NCI-H2107 (cell line): ENCODE measurements at places on chromosomes 13 and 19.

- no peak for DNase-seq
These were observed 1308.2 kb downstream of the PCDH9 start for GRCh38 chr13:65921933-65922332.

DNA sequence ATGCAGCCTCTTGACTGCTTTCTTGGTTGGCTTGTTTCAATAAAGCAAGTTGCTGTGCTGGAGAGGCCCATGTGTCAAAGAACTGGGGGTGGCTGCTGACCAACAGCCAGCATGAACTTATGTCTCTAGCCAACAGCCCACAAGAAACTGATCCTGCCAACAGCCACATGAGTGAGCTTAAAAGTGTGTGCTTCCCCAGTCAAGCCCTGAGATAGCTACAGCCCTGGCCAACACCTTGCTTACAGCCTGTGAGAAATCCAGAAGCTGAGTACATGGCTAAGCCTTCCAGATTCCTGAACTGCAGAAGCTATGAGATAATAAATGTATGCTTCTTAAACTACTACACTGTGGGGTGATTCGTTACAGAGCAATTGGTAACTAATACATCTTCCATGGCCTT lies 38.9 kb upstream of the IPO5 start:
- DNase-seq = no peak

- no peak for DNase-seq
These were observed 9.2 kb downstream of the GPATCH1 start for GRCh38 chr19:33090179-33090578.

DNA sequence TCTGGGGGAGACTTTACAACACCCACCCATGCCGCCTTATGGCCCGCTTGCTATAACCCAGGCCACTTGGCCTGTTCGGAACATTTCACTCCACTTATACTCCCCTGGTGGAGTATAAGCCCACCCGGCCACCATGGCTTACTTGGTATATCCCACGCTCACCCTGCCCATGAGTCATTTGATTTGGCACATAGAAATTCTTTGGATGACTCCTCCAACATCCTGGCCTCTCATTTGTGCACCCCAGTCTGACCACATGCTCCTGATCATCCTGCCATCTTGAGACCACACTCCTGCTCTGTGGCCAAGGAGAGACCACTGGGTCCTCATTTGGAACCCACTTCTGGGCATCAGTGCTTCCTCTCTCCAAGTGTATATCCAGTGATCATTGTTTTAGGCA lies 5.2 kb downstream of the SPACA6 start:
- no peak for DNase-seq

DNA sequence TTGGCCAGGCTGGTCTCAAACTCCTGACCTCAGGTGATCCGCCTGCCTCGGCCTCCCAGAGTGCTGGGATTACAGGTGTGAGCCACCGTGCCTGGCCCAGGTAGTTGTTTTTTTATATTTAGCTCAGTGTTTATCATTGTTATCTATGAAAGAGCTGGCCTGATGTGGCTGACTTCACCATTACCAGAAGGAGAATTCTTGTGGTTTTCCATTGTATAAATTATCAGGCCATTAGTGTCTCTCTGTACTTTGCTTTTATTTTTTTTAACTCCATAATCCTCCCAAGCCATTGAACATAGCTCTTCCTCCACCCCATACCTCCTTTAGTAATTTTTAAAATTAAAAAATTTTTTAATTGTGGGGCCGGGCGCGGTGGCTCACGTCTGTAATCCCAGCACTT lies 24.2 kb downstream of the CERS4 start:
- no peak for DNase-seq

GRCh38 chr13:57716295-57716694 lies 84.8 kb downstream of the PCDH17 start:
- no peak for DNase-seq

DNA sequence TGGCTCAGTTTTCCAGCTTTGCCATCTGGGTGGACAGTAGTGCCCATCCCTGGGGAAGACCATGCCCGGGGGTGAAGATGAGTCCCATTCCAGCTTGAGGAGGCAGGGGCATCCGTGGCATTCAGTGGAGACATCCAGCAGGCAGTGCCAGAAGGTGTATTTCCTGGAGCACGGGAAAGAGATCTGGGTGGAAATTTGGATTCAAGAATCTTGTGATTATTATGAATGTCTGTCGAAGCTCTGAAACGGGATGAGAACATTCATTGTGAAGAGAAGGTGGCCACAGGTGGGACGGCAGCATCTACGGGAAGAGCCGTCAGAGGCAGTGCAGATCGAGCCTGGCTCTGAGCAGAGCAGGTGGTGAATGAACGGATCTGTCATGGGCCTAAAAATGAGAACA lies 167.3 kb upstream of the RNF113B start:
- no peak for DNase-seq

DNA sequence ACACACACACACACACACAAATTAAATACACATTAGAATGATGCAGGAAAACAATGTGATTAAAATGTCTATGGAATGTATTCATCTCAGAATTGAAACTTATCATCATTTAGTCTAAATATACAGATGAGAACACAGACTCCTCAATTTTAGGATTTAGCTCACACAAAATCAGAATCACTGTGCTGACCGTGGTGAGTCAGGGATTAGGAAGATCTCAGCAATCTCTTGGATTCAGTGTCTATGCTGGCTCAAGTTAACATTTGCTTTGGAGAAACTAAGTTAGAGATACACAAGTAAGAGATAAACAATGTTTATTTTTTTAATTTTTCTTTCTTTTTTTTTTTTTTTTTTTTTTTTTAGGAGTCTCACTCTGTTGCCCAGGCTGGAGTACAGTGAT lies 323.6 kb downstream of the KLF12 start:
- DNase-seq = no peak

DNA sequence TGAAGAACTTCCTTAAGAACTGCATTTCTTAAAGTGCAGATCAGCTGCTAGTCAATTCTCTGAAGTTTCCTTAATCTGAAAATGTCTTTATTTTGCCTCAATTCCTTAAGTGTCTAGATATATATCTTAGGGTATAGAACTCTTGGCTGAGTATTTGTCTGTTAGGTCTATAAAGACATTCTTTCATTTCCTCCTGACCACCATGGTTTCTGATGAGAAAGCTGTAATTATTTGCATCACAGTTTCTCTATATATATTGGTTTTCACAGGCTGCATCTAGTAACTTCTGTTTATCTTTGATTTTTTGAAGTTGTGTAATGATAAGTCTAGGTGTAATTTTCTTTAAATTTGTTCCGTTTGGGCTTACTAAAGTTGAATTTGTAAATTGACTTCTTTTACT lies 15.2 kb downstream of the NDFIP2 start:
- DNase-seq = no peak

DNA sequence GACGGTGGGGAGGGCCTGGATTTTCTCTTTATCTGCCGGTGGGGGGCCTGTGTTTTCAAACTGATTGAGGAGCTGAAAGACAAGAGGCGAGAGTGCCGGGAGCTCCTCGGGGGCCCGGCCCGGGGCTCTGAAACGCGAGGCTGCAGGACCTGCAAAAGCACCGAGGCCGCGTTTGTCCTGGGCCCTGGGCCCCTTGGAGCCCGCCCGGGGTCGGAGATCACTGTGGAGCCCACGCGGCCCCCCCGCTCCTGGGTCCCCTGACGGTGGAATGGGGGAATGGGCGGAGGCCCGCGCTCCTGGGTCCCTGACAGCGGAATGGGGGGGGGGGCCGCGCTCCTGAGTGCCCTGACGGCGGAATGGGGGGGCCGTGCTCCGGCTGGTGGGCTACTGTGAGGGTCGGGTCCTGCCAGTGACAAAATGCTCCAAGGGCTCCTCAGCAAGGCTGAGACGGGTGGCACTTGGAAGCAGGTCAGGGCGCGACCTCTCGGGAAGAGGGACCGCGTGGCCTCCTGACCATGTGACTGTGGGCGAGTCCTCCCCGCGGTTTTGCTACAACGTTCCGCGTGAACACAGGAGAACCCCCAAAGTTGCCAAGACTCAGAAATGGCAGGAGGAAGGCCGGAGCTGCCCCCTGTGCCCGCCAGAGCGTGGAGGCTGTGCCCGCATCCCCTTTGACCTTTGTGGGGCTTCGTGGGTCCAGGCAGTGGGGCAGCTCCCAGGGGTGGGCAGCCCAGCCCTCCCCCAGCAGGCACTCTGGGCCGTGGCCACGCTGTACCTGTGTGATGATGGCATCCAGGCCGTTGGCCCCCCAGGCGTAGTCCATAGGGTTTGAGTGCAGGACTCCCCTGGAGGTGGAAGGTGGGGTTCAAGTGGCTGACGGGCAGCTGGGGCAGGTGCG lies 9.5 kb downstream of the FGF22 start:
- no peak for DNase-seq

- no peak for DNase-seq
These were observed 218.9 kb upstream of the MAB21L1 start for GRCh38 chr13:35695448-35695770.

DNA sequence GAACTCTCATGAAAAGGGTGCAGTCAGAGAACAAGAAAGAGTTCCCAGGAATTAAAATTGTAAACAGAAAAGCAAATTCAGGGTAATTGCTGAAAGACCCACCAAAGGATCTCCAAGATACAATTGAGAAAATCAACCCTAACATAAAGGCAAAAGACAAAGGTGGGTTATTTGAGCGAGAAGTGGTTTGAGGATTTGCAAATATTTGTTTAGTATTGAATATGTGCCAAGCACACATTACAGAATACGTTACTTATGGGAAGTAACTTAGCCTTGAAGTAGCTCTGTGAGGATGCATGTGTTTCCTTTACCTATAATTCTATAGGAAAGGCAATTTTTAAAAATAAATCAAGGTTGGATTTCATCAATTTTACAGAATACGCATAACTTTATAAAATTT lies 10.0 kb upstream of the CEACAM21 start:
- no peak for DNase-seq

GRCh38 chr13:59201841-59202240 lies 961.9 kb downstream of the DIAPH3 start:
- DNase-seq = no peak

GRCh38 chr19:4284176-4284958 lies 5.3 kb downstream of the SHD start:
- no peak for DNase-seq

DNA sequence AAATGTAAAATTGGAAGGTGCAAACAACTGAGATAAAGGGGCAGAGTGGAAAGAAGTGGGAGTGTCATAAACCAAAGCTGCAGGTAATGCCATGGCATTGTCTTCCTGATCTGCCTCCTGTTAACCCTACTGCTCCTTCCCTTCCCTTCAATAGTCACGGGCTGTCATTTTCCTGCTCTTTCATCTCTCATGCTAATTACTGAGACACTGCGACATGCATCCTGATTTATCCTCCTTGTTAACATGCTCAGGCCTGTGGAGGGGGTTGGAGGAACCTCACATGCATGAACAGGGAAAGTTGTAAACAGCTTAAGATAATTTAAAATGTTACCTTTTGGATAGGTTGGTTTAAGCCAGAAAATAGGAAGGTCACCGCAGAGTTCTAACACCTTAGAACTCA lies 27.2 kb downstream of the CNMD start:
- no peak for DNase-seq

DNA sequence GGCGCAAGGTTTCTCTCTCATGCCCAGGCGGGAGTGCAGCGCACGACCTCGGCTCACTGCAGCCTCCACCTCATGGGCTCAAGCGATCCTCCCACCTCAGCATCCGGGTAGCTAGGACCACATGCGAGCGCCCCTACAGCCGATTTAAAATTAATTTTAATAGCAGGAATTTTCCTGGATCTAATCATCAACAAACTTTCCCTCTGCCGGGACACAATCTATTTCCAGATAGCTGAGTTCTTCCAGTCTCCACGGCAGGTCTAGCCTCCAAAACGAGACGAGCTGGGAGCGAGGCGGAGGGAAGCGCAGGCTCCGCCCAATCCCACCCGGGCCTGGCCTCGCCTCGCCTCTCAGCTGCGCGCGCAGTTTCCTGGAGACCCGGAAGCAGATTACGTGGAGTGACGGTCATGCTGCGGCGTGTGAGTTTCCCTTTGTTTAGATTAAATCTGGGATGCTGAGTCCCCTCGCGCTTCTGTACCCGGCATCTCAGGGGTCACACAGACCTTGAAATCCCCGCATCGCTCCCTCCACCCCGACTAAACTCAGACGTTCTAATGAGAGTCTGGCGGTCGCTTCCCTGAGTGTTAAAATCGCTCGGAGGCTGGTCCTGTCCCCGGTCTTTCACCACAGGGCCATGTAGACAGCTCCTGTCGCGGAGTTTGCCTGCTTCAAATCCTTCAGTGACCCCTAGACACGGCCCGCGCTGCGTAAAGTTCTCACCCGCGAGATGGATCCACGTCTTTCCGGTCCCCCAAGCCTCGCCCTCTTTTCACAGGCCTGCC lies at the start of gene ZNF880:
Gene ZNF880, plus strand, starts transcription at position 365 of the 782 bp plus-strand sequence. Its CDS starts 43 bp downstream, at position 408.
- peak; percentile 12 for DNase-seq

DNA sequence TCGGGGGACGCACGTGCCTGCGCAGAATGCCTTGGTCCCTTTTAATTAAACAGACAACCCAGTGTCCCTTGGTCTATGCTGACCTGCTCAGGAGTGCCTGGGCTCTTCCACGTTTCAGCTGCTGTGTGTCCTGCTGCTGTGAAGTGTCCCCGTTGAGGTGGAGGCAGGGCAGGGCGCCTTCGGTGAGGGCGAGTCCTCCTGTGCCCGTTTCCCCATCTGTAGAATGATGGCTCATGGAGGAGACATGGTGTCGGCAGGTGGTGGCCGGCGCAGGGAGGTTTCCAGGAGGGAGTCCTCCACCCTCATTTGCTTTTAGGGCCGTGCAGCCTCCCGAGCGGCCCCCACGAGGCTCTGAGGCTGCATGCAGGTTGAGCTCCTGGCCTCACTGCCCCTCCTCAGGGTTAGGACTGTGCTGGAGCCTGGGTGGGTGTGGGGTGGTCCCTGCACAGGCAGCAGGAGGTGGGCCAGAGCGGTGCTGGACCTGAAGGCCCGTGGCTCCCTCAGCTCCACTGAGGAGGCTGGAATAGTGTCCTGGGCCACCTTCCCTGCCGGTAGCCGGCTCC lies 8.8 kb downstream of the STK11 start:
- DNase-seq = no peak

DNA sequence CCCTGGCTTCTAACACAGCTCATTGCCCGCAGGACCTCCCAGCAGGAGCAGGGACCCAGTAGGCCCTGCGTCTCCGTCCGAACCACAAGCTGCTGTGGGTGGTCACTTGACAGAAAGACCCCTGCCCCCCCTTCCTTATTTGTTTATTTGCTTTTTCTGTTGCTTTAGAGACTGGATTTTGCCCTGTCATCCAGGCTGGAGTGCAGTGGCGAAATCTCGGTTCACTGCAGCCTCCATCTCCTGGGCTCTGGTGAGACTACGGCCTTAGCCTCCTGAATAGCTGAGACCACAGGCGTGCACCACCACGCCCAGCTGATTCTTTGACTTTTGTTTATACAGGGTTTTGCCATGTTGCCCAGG lies 7.6 kb upstream of the PTBP1 start:
- DNase-seq = no peak

DNA sequence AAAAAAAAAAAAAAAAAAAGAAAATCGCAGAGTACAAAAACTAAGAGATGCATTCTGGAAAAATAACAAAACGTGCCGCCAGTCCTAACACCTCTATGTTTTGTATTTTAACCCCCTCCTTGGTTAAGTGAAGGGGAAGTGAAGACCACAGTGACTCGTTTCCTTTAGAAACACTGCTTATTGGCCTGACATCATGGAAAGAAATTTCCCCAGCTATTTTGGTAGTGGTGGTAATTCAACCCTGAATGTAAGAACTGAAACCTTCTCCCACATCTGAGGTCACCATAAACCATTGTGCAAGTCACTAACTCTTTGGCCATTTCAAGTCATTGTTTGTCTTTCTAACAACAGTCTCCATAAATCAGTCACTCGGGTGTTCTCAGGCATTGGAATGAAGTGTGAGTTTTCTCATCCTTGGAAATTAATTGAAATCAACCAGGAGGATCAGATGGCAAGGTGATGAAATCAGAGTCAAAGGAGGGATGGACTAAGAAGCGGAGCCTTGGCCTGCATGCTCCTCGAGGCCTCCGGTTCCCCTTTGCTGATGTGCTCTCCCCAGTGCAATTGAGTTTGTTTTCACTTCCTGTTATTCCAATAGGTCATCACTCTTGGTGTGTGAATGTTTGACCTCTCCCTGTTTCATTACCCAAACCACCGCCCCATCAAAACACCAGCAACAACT lies 443.9 kb downstream of the FGF9 start:
- DNase-seq = no peak
